ENCODE measurements at places on chromosomes 12 and 14.
A peak's percentile ranks its signal among the peaks of the same experiment; 100 is the strongest.

- no peak for DNase-seq
Observed at GRCh38 chr12:30269496-30269895, 426.2 kb downstream of the IPO8 start.

- no peak for DNase-seq
Observed at GRCh38 chr14:106218174-106218573, 691.8 kb downstream of the TMEM121 start.

GRCh38 chr12:123115409-123116121 lies 35.3 kb downstream of the PITPNM2 start:
- peak; percentile 15 for DNase-seq

DNA sequence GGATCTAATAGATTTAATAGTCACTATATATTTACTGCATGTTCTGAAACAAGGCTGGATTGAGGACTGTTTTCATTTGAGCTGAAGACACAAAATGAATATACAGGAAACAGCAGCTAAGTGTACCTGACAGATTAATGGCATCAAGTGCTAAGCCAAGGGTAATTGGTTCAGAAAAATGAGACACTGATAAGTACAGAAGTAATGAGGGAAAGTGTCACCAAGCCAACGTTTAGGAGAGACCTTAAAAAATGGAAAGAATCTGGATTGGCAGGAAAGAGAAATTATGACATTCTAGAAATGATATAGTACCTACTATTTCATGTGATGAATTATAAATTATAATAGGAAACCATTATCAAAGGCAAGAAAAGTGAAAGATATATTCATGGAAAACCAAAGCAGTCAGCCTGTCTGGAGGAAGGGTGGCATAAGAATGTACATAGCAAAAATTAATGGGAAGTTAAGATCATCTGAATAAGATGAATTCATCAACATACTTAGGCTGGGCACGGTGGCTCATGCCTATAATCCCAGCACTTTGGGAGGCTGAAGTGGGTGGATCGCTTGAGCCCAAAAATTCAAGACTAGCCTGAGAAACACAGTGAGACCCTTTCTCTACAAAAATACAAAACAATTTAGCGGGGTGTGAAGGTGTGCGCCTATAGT lies 21.0 kb upstream of the DUSP16 start:
- DNase-seq, result peak; percentile 41

DNA sequence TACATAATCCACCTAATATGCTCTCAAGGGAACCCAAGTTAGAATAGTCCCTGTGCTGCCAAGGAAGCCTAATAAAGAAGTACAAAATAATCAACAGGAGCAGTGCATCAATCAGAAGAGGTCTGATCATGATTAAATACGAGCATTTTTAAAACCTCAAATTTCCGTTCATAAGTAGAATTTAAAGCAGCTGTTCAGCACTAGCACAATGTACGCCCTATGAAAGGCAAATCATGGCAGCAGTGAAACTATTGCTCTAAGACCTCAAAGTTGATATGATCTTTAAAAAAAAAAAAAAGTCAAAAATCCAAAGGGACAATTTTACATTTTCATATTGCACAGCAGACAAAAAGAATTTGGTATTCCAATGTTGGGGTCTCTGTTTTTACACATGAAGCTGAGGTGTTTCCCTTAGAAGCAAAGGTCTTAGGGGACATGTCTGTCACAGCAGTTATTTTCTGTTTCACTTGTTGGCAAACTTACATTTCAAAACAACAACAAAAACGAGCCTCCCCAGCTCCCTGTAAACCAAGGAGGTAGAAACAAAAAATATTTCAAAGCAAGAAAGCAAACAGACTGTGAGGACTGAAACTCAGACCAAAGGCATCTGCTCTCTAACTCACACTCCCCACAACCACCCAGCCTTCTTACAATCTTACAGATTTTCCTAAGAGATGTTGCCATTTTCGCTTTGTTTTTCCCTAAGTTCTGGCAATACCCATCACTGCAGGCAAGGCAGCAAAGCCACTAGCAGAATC lies 28.2 kb downstream of the SOX5 start:
- no peak for DNase-seq

All from inflammatory macrophage treated with lipopolysaccharide for 4 hours (primary cell).